ENCODE measurements at places on chromosomes 16 and 17.

DNA sequence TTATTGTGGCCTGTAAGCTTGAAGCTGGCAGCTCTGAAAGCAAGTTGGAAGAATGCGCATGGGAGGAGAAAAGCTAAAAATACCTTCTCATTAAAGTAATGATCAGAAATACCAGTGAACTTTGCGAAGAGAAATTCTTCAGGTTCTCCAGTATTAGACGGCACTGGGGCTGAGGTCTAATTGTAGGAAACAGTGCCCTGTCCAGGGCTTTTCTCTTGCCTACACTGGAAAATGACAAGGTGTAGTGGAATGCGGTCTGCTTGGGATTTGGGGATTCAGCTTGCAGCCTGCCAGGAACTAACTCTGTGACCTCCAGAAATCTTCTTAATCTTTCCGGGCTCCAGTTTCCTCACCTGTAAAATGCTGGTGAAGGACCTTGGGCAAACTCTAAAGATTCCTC lies 53.3 kb upstream of the KCNJ16 start:
- DNase-seq: no peak

DNA sequence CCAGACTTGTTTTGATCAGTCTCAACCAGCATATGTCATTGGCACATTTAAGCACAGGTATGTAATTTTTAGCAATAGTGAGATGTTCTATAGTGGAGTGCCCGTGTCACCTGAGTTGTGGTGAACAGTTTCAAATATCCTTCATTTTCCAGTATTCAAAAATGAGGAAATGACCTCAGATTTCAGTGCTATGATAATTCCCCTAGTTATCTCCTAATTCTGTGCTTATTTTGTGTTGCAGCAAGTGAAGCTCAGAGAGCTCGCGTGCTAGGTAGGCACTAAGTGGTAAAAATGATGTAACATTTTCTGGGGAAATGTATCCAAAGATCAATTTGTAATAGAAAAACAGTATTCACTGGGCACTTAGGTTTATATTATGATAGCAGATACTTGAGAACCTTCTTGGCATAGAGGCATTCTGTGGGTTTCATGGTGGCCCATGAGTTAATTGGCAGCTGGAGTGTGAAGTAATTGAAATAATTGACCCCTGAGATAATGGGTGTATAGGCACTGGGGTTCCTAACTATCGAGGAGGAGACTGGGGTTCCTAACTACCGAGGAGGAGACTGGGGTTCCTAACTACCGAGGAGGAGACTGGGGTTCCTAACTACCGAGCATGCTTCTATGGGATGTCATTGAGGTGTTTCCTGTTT lies 159.1 kb downstream of the PRKCA start:
- no peak for DNase-seq

DNA sequence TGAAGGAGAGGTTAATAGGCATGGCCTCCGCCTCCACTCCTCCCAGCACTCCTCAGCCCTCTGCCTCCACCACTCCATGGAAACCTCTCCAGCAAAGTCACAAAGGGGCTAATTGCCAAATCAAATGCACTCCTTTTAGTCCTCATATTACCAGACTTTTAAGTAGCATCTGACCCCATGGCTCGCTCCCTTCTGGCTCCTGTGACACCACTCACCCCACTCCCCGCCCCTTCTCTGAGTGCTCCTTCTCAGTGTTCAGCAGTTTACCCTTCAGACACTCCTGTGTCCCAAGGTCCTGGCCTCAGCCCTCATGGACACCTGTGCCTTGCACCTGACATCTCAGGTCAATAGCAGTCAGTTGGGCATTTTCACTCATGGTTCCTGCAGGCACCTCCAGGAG lies 243.5 kb upstream of the CCL2 start:
- DNase-seq: no peak

GRCh38 chr16:52318302-52319009 lies 228.5 kb downstream of the TOX3 start:
- DNase-seq: no peak

- no peak for DNase-seq
These were observed 19.7 kb downstream of the GINS3 start for GRCh38 chr16:58411736-58412614.

DNA sequence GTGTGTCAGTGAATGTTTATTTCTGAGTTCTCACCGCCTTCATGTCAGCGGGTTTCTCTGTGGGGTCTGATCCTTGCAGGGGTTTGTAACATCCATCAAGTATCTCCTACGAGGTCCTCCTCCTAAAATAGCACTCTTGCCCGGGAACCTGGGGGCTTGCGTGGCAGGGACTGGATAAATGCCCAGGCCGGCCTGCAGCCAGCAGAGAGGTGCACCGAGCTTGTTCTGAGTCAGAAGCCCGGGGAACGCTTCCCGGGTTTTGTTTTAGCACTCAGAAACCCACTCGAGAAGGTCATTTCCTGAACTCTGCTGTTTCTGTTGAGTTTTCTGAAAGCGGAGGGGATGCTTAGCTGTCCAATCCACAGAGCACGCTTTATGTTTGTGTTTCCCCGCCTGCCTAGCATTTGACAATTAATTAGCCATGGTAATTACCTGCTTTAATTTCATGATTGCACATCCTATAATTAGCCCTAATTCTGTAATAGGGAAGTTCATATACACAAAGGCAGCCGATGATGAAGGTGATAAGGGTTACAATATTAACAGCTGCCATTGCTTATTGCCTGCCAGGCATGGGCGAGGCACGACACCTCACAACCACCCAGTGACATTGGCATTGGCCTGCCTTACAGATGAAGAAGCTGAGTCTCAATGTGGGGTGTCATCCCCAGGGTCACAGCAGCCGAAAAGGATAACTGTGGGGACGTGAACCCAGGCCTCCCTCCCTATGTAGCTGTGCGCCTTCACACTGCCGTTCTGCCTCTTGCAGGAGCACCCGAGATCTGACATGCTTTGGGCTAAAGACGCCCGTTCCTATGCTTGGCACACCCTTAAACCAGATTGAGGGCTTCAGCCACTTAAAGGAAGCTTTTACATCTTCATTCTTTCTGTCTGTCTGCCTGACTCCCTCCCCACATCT lies 333.1 kb downstream of the CPPED1 start:
- no peak for DNase-seq

DNA sequence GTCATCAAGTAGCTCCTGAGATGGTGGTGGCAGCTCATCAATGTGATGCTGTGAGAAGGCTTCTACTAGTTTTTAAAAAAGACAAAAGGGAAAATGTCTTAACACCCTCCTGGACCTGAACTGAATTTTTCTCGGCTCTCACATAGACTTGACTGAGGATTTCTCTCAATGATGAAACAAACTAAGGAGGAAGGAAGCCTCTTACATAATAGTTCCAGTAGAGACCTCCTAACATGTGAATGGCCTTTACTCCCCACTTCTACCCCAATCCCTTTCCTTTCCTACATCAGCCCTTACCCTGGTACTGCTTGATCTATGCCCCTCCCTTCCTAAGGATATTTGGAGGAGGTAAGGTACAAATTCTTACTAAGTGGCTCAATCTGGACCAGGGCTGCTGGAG lies 54.8 kb upstream of the MTMR4 start:
- DNase-seq: no peak

- no peak for DNase-seq
These were observed 121.5 kb downstream of the STXBP4 start for GRCh38 chr17:55090079-55090492.

- no peak for DNase-seq
These were observed 34.9 kb downstream of the ARHGAP27 start for GRCh38 chr17:45397796-45398195.

GRCh38 chr17:29181226-29181625 lies 1.0 kb upstream of the MYO18A start:
- DNase-seq: no peak

DNA sequence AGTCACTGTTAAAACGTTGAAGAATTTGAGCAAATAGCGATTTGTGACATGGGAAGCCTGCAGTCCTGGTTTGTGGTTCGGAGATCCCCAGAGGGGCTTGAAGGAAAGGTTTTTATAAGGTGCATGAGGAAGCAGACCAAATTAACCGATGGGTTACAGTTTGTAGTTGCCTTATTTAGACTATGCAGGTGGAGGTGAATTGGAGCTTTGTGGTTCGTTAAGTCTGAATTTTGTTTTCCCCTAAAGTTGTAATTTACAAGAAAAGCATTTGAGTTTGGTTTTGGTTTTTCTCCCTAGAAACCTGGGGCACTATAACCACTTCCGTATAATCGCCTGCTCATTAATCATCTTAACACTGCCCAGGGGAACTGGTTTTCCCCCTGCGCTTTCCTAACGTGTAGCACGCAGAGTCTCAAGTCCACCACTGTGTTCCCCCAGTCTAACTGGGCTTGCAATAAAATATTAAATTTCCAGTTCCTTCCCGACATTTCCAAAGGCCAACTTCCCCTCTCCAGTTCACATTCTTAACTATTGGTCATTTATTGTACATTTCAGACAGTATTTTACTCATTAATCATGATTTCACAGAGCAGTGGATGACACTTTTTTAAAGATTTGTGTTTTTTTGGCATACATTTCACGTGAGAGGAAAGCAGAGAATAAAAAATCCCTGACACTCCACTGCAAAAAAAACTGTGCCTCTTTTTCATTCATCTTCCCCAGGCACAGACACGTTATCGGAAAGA lies 932 bp downstream of the ZNF267 start:
- DNase-seq: peak; percentile 25

- no peak for DNase-seq
These were observed 46.3 kb downstream of the COG7 start for GRCh38 chr16:23406546-23407240.

GRCh38 chr16:29757950-29758466 lies 12.2 kb upstream of the C16orf54 start:
- DNase-seq: peak; percentile 32

DNA sequence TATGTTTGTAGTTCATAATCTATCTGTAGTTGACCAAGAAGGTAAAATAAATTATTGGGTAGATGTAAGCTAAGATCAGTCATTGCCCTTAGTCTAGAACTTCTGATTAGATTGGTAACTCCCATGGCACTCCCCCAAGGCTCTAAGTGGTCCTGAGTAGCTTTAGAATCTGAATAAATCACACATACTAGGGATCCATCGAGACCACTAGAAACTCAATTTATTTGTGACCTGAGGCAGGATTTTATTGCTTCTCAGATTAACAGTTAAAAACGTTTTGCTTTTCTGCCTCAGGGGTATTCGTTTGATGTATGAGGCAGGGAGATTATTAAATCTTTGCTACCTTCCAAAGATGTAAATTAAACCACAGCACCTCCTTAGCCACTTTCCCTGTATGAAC lies 24.9 kb downstream of the CMTR2 start:
- no peak for DNase-seq

Measured in amniotic stem cell (primary cell).